ENCODE measurements at places on chromosomes 12 and 14.

- no peak for DNase-seq
Observed at GRCh38 chr12:49904601-49905000, 901 bp upstream of the FAIM2 start.

GRCh38 chr12:6852651-6853354 is 853 bp downstream of the USP5 start:
- DNase-seq = peak; percentile 44

GRCh38 chr14:23164250-23164649 is 19.2 kb downstream of the SLC7A8 start:
- no peak for DNase-seq

DNA sequence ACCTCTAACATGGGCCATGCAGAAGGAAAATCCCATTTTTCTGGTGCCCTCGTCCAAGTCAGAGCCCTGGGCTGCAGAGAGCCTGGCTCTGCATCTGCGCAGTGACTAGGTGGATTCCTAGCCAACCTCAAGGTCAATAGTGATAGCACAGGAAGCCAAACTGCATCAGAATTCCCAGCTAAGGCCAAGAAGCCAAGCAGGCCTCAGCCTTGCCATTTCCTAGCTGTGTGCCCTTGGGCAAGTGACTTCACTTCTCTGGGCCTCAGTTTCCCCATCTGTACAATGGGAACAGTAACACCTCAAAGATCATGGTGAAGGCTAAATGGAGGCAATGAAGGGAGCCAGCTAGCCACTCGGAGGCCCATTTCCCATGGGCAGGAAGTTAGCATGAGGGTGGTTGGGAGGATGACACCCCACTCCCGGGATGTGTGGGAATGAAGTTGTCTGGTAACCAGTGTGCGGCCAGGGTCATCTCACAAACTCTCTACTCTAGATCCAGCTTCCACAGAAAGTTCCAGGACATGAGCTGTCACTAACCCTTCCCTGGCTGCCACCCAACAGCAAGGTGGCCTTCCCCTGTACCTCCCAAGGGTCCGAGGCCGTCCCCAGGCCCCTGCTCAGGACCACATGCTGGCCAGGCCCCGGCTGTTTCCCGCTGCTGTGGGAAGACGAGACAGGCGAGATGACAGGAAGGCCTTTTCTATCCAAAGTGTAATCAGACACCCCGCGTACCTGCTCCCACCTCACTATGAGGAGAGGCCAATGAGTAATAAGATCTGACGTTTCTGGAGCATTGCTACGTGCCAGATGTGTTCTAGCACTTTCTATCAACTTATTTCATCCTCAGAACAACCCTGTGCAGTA is 125.7 kb downstream of the SCARB1 start:
- DNase-seq = no peak

GRCh38 chr12:54431911-54432814 is 13.1 kb upstream of the ITGA5 start:
- DNase-seq = no peak

- DNase-seq = no peak
Observed at GRCh38 chr12:125228519-125229260, 163.5 kb downstream of the AACS start.

DNA sequence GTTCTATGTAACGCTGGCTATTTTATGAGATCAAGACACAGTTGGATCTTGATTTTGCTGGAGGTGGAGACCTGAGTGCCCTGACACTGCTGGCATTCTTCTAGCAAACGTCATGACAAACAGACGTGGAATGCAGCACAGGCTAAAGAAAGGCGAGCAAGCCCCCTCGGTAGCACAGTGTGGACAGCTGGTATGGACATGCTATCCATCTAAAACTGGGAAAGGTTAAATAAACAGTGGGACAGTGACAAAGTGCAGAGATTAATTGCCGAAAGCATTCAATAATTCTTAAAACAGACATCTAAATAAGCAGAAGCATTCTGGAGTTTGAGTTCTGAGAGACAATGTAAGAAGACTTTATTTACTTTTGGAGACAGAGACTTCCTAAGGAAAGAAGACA is 237.2 kb downstream of the FBXL14 start:
- DNase-seq = no peak

DNA sequence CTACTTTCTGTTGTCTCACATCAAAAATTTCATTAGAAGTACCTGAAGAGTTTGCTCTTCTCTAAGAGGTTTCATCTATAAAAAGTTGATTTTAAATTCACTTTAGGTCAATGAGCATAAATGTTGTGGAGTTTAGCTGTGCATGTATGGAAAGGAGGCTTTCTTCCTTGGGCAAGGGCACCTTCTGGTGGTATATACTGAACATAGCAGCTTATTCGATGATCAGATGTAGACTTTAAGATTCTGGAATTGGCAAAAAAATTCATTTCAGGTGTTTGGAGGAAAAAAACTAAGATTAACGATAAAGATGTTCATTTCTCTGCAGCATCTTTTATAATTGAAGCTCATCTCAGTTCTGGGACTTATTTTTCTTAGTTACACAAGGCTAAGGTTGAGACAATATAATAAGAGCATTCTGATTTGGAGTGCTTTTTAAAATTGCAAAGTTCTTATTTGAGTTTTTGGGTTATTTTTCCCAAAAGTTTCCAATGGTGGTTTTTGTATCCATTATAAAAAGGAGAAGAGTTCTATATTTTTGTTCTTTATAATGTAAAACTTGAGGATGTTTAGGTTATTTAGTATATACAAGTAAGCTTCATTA is 46.8 kb downstream of the TMEM117 start:
- no peak for DNase-seq

GRCh38 chr12:77493302-77494168 is 337.2 kb upstream of the NAV3 start:
- no peak for DNase-seq

GRCh38 chr12:18979401-18980126 is 150.0 kb upstream of the PLEKHA5 start:
- DNase-seq = no peak

DNA sequence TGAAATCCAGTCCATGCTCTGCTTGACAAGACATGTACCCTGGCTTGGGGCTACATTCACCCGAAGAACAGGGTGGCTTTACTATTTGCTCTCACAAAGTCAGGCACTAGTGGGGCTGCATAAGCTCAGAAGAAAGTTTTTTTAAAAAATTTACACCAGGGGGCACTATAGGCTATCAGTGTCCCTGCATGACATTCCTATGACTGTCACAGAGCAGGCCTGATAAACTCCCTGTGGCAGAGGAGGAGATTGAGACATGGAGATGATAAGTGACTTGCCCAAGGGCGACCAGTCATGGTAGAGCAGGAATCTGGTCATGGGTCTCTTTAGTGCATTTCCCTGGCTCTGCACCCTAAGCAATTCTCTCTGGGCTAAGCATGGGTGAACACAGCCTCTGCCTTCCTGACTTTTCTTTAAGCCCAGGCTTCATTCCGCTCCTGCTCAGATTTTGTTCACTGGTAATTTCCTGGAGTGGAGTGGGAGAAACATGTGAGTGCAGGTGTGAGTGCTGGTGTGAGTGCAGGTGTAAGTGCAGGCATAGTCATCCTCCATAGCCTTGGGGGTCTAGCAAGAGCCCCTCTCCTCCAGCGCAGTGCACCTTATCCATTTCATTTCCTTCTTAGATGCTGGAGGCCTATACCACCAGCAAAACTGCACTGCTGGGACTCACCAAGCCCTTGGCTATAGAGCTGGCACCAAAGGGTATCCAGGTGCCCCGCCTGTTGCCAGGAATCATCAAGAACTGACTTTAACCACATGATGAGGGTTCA is 91.6 kb downstream of the DHRS2 start:
- DNase-seq = no peak

DNA sequence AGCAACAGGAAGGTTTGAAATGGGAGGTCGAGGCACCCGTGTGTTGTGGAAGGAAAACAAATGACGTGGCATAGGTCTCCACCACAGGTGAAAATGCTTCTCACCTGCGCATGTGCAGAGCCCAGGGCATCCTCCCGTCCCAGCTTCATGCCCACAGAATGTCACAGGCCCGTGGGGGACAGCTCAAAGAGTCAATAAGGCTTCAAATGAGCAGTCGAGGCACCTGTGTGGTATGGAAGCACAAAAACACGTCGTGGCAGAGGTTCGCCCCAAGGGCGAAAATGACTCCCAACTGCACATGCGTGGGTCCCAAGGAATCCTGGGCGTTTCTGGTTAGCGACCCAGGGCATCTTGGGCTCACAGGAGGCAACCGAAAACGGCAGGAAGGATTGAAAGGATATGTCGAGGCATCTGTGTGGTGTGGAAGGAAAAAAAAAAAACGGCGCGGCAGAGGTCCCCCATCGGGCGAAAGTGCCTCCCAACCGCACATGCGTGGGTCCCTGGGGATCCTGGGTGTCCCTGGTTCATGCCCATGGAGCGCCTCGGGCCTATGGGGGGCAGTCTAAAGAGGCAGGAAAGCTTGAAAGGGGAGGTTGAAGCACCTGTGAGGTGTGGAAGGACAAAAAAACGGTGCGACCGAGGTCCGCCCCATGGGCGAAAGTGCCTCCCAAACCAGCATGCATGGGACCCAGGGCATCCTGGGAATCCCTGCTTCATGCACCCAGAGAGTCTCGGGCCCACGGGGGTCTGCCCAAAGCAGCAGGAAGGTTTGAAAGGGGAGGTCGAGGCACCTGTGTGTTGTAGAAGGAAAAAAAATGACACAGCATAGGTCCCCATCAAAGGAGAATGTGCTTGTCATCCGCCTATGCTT is 578.5 kb downstream of the ALG10 start:
- no peak for DNase-seq

DNA sequence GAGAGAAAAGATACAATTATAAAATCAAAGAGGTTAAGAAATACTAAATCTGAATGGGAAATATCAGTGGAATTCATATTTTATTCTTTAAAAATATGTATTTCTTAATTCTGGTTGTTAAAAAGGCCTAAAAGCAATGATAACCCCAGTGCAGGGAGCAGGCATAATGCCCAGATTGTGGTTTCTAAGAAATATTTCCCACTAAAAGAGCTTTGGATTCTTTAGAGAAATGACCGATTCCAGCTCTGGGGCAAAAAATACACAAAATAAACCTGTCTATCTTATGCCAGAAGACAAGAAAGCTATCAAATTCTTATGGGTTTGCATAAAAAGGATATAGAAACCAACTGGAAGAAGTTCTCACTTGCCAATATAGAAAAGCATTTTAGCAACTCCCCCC is 71.6 kb downstream of the PDE6H start:
- DNase-seq = no peak

- no peak for DNase-seq
Observed at GRCh38 chr14:65949711-65950516, 536.3 kb upstream of the CCDC196 start.

GRCh38 chr14:93150227-93151208 is 34.2 kb downstream of the MOAP1 start:
- no peak for DNase-seq

All from anterior cingulate cortex (tissue), 58 donors.